ENCODE measurements at places on chromosomes 5 and 9.

- DNase-seq = no peak
These were observed 76.6 kb upstream of the MAST4 start for GRCh38 chr5:66519626-66520025.

DNA sequence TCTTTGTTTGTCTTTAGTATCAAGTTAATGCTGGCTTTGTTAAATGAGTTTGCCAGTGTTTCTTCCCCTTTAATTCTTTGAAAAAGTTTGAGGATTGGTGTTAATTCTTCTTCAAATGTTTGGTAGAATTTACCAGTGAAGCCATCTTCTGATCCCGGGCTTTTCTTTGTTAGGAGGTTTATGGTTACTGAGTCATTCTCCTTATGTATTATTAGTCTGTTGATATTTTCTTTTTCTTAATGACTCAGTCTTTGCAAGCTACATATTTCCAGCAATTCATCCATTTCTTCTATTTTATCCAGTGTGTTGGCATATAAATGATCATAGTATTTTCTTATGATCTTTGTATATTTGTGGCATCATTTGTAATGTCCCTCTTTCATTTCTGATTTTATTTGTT, 74.5 kb upstream of the SPINK5 start:
- no peak for DNase-seq

DNA sequence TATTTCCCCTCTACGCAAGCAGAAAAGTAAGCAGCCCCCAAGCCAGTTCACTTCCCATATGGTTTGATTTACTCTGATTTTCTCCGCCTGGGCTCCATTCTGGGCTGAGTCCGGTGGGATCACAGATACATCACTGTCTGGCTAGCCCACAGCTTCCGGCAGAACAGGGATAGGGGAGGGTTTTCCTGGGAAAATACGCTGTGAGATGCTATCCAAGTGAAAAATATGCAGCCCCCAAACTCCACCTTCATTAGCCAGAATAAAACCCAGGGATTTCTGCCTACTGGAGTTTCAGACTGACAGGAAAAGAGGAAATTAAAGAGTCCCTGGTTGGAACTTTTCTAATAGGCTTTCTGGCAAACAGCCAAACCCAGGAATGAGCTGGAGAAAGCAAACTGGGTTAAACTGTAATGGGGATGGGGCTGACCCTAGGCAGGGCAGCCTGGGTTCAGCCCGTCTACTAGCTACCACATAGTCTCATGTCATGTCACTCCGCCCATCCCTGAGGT, 16.9 kb upstream of the NIPAL4 start:
- DNase-seq = no peak

GRCh38 chr5:54743581-54743980, 226.0 kb downstream of the SNX18 start:
- no peak for DNase-seq

DNA sequence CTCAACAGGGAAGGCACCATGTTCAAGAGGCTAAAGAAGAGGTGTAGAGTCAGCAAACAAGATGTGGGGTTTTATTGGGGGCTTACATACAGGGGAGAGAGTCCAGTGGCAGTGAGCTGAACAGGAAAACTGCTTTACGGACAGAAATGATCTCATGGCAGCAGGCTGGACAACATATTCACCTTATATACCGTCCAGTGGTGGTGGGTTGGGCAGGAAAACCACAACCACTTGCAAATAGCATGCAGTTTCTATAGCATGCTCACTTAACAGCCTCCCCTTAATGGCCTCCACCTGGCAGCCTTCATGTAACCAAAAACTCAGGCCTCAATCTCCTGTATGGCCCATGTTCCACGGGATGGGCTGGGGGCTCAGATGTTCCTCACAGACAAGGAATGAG, 5.4 kb downstream of the TNFSF8 start:
- no peak for DNase-seq

DNA sequence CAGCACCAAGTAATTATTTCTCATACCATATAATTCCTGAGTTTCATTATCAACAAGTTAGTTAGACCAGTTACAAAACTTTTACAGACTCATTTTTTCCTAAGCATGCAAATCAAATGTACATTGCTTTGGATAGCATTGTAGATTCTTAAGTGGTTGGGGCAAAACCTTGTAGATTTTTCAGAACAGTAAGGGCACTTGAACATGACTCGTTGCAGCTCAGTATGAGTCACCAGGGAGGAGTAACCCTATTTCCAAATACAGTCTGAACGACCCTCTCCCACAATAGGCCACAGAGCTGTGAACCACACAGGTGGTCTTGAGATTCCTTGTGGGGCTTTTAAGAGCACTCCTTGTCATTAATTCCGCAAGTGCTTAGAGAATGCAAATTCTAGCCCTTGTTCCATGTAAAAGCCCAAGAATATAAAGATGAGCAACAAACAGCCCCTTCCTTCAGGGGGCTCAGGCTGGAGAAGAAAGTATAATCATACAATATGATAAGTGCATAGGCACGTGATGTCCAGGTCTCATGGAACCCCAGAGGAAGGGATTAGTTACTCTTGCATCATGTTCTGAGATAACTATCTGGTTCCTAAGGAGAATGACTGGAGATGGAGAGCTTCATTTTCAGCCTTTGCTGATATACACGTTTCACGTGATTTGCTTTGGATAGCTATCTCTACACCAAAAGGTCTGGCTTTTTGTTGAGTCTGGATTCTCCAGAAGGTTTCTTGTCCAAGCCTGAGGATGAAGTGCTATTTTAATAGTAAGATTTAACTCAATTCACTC, 295.7 kb downstream of the KCNN2 start:
- no peak for DNase-seq

DNA sequence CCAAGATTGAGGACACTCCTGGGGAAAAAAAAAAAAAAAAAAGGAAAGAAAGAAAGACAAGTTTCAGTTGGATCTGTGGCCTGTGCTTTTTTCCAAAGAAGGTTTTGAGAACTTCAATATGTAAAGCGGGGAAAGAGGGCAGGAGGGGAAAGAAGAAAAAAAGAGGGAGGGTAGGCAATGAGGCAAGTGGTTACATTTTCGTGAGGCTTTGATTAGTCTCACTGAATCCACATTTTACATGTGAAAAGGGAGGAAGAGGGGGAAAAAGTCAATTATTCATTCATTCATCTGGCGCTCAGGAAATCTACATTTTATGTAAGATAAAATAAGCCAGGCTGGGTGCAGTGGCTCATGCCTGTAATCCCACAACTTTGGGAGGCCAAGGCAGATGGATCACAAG, 315.2 kb upstream of the PAPPA start:
- DNase-seq = no peak

GRCh38 chr9:36575411-36575882, 2.8 kb downstream of the MELK start:
- no peak for DNase-seq

DNA sequence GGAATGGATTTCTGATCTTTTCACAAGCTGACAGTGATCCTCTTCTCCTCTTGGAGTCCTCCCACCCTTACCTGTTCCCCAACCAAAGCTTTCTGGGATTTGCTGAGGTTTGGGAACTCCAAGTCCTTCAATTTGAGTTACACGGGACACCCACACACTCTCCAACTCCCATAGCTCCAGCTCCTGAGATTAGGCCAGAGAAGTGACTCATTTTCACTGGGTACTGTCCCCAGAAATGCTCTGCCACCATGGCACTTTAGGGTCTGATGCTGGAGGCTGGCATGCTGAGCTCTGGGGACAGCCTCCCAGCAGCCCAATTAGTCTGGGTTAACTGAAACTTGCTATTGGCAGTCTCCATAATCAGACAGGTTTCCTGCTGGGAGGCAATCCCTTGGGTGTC, 14.0 kb upstream of the HRCT1 start:
- DNase-seq = no peak

- no peak for DNase-seq
These were observed 63.9 kb downstream of the MEGF9 start for GRCh38 chr9:120650352-120650751.

- DNase-seq = peak; percentile 7
These were observed 2.7 kb downstream of the RNF20 start for GRCh38 chr9:101536351-101536750.

GRCh38 chr9:93464876-93465275, 11.5 kb upstream of the FAM120AOS start:
- no peak for DNase-seq

DNA sequence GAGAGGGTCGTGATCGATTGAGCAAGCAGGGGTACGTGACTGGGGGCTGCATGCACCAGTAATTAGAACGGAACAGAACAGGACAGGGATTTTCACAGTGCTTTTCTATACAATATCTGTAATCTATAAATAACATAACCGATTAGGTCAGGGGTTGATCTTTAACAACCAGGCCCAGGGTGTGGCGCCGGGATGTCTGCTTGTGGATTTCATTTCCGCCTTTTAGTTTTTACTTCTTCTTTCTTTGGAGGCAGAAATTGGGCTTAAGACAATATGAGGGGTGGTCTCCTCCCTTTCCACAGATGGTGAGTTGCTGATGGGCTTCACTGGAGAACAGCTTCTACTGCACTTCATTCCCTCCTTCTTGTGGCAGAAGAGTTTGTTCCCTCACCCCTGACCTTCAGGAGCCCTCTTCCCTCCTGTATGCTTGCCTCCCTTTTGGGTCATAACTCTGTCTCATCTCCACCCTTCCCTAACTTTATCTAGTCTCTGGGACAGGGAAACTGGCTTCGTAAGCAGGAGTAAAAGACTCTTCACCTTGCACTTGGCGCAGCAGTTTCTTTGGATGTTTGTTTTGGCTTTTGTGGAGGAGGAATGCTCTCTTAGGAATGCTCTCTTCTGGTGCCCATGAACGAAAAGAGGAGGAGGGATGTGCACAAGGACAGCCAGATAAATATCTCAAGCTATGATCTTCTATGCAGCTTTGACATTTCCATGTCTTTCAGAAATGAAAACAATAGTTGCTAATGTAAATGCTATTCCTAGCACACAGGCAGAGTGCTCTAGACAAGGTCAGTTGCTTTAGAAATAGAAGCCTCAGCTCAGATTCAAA, 139.8 kb upstream of the RPS23 start:
- no peak for DNase-seq

DNA sequence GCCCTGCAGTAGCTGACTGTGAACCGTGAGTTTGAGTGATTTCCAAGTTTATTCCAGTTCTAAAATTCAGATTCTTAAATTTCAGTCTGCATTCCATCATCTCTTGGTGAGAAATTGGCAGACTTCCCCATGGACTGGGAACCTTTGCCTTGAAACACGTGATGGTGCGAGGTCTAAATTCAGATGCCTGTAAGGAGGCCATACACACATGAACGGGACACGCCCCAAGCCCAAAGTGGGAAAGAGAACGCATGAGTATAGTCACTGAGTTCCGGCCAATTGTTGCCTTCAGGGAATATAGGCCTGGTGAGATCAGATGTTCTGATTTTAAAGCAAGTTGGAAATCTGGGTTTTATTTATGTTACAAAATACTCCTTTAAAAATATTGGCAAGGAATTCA, 1084.4 kb upstream of the WWC1 start:
- DNase-seq = no peak

DNA sequence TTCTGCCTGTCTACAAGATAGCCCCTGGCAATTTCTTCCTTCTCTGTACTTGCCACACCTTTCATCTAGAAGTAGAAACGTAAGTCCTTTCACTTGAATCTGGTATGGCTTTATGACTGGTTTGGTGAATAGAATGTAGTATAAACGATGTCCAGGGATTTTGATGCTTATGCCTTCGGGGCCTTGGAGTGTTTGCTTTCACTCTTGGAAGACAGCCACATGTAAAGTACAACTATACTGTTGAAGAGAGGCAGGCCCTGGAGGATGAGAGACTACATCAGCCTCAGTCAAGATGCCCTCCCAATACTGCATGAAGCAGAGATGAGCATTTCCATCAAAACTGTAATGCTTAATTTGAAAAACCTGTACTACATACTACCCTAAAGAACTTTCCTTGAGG, 553.8 kb upstream of the C9orf72 start:
- DNase-seq = no peak

- DNase-seq = peak; percentile 20
These were observed 95.8 kb downstream of the ANKRD18B start for GRCh38 chr9:33619666-33620404.

DNA sequence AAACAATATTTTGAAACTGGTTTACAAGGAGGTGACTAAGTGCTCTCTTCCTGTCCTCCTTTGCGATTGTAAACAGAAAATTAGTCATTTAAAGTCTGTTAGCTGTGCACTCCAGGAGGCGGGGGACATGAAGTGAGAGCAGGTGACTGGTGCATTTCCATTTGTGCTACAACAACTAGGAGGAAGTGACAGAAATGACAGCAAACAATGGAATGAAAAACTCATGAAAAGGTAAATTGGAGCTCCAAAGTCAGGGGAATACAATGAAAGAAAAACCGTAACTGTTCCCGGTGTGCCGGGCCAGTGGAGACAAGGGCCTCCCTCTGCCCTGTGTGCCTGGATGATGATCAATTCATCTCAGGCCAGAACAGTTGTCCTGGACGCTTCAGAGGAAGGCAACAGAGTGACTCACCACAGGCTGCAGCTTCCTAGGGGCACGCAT, 439.9 kb downstream of the GADD45G start:
- no peak for DNase-seq

DNA sequence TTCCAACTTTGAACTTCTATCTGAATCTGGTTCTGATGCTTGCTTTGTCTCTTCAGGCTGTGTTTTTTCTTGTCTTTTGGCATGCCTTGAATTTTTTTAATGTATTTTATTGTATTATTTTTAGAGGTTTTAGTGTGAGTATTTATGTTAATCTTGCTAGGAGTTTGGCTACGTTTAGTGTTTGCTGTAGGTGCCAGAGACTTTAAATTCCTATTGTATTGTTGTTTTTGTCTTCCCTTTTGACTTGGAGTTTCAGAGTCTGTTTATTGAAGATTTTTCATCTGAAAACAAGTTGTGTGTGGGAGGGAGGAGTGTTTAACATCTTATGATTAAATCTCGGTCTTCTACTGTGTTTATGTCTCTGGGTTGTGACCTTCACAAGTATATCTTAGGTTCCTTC, 956.8 kb downstream of the TLE1 start:
- DNase-seq = no peak

DNA sequence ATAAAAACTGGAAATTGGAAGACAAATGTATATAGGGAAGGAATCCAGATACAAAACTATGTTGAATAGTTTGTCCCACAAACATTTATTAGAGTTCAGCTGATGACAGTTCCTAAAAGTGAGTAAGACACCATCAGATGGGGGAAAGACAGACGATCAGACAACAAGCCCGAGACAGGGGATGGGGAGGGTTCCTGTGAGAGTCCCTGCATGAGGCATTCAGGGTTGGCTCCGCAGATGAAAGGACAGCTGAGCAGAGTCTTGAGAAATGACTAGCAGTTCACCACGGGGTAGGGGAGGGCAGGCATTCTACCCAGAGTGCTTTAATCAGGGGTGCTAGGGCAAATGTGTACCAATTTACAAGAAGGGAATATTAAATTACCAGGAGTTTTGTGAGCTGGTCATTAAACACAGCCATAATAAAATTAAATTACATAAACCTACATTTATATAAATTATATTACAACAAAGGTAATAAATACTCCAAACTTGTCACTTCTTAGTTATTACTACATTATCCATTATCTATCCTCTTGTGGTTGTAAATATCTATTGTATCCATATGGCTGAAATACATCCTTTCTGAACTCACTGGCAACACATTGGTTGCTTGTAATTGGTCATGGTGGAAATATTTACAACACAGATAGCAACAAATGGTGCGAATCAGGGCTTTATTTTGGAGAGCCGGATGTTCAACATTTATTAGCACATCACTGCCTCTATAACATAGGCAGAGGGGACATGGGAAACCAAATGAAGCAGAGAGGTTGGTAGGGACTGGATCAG, 27.8 kb downstream of the TNFSF15 start:
- DNase-seq = no peak

Measured in AG08396 (cell line).